ENCODE measurements at places on chromosomes 2 and 18.

DNA sequence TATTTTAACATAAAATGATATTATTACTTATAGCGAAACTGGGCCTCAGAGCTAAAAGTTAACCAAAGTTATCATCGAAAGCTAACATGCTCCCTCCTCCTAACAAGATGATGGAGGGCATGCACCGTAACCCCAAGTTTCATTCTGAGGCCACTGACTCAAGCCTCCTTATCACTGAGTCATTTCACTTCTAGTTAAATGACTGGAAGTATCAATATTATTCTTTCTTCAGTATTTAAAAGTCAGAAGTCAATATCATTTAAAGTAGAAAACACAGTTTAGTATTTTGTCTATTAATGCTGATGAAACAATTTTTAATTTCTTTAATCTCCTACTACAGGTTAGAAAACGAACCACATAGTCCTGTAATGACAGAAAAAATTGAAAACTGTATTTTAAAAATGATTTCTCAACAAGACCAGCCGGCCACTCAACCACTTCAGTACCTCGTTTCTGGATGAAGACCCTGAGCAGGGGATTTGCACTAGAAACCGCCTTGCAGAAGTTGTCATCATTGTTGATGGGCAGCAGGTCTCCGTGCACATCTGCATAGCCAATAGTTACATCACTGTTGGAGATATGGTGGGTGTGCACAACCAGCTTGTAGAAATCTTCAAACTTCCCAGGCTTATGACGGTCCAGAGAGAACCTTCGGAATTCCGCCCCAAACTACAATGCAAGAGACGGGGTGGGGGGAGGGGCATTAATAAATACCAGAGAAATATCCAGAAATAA, 44.9 kb downstream of the PARD6G start:
- no peak for DNase-seq

- no peak for DNase-seq
These were observed 25.3 kb downstream of the MARCO start for GRCh38 chr2:118967124-118967880.

DNA sequence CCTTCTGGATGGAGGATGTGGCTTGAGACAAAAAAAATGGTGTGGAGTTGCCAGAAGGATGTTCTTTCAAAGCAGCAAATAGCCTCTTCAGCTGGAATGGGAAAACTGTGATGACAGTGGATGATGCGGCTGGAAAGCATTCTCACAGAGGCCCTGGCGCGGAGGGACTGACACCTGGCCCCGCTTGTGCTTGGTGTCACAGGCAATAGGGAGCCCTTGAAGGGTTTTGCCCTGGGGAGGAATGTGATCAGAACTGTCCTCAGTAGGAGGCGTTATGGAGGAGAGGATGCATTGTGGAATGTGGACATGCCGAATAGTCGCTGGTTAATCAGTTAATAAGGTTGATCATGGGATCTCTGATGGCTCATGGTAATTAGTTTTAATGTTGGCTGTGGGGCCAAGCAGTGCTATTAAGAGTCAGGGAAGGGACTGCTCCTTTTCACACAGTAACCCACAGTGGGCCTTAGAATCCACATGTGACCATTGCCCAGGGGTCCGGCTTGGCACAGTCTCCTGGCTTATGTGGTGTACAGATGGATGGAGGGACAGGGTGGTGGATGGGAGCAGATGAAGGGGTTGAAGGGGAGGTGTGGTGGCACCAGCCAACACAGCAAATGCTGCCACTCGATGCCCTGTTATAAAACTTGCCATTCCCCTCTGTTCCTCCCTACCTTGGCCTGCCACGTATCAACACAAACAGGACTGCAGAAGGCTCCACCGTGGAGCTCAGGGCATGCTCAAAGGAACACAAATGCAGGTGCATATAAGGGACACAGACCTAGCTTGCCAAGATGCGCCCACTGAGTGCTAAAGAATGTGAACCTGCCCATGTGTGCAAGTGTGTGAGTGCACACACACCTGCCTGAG, 71.7 kb downstream of the CIB4 start:
- DNase-seq: no peak

- DNase-seq: no peak
These were observed 117.6 kb upstream of the DTNA start for GRCh38 chr18:34592481-34592880.

DNA sequence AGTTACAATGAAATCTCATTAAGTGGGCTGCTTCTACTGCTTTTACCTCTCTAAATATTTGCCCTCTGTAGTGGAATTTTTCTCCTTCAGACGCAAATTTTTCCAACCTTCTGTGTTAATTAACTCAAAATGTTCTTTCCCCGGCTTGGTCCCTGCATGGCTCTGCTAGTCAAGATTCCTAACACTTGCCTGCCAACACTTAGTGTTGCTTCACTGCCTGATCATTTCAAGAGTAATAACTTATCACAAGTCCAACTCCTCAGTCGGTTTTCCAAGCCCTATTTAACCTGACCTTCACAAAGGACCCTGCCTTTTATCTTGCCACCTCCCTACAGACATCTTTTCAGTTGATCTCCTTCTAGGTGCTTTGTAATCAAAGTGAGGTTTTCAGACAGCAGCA, 142.7 kb downstream of the HRH4 start:
- DNase-seq: no peak

- no peak for DNase-seq
These were observed 13.5 kb upstream of the CNDP2 start for GRCh38 chr18:74482697-74483096.

DNA sequence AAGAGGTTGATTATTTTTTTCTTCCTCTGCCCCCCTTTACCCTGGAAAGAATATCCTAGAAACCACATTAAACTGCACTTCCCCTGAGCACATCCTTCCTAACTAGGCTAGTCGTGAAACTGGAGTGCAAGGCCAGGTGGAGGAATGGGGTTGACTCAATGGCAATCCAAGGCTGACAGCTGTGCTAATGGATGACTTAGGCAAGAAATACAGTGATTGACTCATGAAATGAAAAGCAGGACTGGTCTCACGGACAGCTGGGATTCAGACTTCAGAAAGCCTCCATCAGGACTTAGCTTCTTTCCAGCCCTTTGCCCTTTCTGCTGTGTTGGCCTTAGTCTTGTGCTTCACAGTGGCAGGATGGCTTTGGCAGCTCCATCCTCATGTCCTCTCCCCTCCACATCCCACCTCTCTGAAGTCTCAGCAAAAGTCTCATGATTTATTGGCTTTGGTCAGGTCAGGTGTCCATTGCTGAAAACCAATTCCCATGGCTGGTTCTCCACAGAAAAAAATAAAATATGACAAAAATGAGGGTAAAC, 33.8 kb downstream of the INSIG2 start:
- DNase-seq: peak; percentile 18

GRCh38 chr2:179255129-179255528, 9.5 kb downstream of the SESTD1 start:
- DNase-seq: no peak

GRCh38 chr2:241399941-241400922, 44.1 kb downstream of the FARP2 start:
- no peak for DNase-seq

DNA sequence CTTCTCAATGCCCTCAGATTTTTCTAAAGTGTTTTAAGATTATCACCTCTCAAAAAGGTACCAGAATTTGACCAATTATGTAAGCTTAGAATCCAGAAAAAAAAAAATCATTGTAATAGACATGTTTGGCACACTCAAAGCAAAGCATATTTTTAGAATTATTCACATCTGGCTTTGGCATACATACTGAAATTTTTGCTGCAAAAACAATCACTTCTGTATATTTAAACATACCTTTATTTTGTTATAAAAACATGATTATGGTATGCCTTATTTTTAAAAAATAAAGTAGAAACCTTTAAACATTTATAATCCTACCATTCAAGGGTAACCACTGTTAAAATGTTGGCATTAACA, 143.3 kb downstream of the ESCO1 start:
- no peak for DNase-seq

Data from CD14-positive monocyte (primary cell).